ENCODE measurements at places on chromosomes 7 and 10. TPM values are rescaled to one million over a fixed set of nuclear protein-coding genes. Genes with fewer than 3 reads are reported as not detected.

PLPP4 gene
- 0.60 TPM for polyA plus RNA-seq

RAMP3 gene
- polyA plus RNA-seq, result 2.3 TPM

GPAM gene
- 1.1 TPM for polyA plus RNA-seq

OPALIN gene
- polyA plus RNA-seq, result not detected

CNPY1 gene
- polyA plus RNA-seq, result not detected

CFAP69 gene
- polyA plus RNA-seq, result 4.7 TPM

TRIM24 gene
- 13.5 TPM for polyA plus RNA-seq

CCL24 gene
- 34.9 TPM for polyA plus RNA-seq

CYP2C19 gene
- polyA plus RNA-seq, result 9.5 TPM

ECHDC3 gene
- 25.8 TPM for polyA plus RNA-seq

EGR2 gene
- 5.4 TPM for polyA plus RNA-seq

AKR1D1 gene
- not detected for polyA plus RNA-seq

NKX6-2 gene
- polyA plus RNA-seq, result 0.03 TPM

EEPD1 gene
- polyA plus RNA-seq, result 175 TPM

IDI2 gene
- polyA plus RNA-seq, result not detected

EZH2 gene
- polyA plus RNA-seq, result 5.4 TPM

PLEKHA8 gene
- 3.8 TPM for polyA plus RNA-seq

PON3 gene
- polyA plus RNA-seq, result 2.4 TPM

ANXA8 gene
- polyA plus RNA-seq, result 3.4 TPM

LHFPL3 gene
- not detected for polyA plus RNA-seq

HYCC1 gene
- 5.7 TPM for polyA plus RNA-seq

PDZD7 gene
- polyA plus RNA-seq, result 38.5 TPM

All from small intestine (tissue), 16 donors.